ENCODE measurements at places on chromosomes 5 and 9.
A peak's percentile ranks its signal among the peaks of the same experiment; 100 is the strongest.

DNA sequence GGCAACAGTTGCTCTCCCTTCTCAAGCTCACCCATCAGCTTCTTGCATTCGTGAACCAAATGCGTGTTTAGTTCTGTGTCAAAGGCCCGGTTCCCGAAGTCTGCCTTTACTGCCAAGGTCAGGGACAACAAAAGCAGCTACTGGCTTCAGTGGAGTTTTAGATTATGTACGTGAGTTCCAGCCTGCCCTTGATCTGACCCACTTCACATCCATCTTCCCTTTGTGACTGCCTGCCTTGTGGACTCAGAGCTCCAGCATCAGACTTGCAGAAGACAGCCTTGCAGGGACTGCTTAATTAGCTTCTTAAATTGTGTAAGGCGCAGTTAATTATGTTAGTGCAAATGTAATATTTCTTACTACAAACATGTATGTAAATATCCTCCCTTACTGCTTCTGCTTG, 774.7 kb upstream of the EDIL3 start:
- DNase-seq, result no peak

GRCh38 chr5:5373351-5373989, 49.0 kb upstream of the ICE1 start:
- no peak for DNase-seq

DNA sequence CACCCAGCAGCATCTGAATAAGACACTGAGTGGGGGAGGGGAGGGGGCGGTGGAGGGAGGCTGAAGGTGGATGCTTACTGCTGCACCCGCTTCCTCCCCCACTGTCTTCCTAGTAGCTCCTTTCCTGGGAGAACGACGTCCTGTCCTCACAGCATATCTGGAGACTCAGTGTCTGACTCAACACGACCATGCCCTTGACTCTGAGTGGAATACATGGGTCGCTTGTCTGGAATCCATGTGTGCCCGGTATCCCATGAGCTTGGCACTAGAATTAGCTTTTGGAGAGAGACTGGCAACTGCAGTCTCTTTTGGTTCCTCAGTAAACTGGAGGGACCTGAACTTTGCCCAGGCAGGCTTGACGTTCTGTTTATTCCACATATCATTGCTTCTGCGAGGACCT, 125.4 kb upstream of the FAM120A start:
- no peak for DNase-seq

GRCh38 chr9:1173211-1173610, 123.1 kb downstream of the DMRT2 start:
- DNase-seq, result peak; percentile 35

GRCh38 chr5:156414391-156414790, 87.4 kb downstream of the SGCD start:
- no peak for DNase-seq

GRCh38 chr5:133701871-133702270, 89.5 kb upstream of the FSTL4 start:
- DNase-seq, result no peak

DNA sequence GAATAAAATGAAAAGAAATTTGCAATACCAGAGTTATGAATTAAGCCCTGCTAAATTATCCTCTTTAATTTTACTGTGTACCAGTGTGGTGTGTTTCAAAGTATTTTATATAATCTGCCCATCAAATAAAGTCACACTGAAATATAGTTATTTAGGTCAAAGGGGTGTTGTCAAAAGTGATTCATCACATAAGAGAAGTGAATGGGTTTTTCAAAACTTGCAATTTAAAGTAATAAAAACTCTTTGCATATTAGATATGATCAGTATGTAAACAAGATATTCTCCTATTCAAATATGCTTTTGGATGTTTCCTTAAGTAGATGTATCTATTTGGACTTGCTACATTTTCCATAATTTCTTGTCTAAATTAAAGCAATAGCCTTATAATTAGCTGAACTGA, 1183.0 kb upstream of the CDH18 start:
- no peak for DNase-seq

DNA sequence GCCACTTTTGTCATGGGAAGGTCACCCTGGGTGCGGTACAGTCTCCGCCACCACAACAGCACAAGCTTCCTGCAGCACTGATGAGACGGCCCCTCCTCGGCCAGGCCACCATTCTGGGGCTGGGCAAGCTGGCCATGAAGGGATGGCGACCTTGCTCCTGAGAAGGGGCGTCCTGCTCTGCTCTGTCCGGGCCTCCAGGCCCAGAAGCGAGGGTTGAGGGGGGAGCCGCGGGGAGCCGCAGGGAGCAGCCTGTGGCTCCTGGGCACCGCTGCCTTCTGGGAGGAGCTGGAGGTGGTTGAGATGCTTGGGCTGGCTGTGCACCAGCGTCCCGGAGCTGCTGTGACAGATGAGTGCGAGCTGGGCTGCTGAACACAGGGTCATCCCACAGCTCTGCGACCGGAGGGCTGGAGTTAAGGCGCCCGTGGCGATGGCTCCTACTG, 84.3 kb upstream of the RAPGEF1 start:
- DNase-seq, result no peak

GRCh38 chr5:166282939-166283338, 2008.5 kb upstream of the WWC1 start:
- DNase-seq, result no peak

GRCh38 chr9:7186175-7186574, 428.4 kb downstream of the KDM4C start:
- peak; percentile 39 for DNase-seq

DNA sequence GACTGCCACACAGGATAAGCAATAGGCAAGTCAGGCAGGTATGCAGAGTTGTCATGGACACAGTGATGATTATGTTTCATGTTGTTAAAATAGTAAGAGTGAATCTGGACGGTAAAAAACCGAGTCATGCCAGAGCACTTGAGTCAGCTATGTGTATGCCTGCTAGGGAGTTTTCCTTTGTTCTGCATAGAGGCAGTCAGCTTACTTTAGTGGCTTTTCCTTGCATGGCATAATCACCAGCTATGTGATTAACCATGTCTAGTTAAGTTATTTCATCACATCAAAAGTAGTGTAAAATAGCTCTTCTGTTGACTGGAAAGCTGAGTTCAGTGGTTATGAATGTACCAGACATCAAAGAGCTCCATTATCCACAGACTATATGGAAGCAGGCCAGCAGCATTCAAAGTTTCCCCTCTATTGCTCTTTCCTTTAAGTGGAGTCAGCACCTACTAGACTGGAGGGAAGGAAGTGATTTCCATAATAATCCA, 989.8 kb downstream of the TLE1 start:
- peak; percentile 76 for DNase-seq

DNA sequence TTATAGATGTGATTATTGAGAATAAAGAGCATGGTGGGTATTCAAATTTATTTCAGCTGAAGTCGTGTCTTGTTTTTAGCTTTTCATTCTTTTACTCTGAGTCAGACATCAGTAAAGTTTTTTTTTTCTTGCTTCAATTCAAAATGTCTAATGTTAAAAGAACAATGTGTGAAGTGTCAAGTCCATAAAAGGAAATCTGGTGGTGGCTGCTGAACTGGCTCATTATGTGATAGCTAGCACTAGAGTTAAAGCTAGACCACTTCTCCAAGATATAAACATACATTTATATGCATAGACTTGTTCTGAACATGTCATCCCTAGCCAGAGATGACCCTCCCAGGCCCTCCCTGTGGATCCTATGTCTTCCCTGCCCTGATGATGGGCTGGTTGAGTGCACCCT, 338.3 kb downstream of the RAB3C start:
- no peak for DNase-seq

DNA sequence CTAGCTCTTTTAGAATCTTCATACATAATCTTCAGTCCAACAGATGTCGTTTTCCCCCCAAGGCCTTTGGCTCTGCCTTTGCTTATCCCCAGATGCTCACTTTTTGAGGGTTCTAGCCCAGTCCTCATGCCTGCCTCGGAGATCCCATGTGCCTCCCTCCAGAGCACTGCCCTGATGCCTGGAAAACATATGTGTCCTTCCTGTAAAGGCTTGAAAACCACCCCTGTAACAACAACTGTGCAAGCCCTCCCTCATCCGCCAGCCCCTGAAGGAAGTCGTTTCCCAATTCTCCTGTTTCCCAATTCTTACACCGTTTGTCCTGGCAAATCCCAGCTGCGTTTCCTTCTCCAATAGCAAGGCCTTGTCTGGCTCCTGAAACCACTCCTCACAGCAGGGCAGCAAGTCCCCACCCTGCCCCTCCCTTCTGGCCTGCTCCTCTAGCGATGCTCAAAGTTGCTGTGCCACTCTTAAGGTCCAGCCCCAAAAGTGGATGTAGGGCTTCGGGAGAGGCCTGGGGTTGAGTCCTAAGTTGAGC, 52.2 kb downstream of the SLC36A1 start:
- no peak for DNase-seq

- DNase-seq, result no peak
Measured at GRCh38 chr5:71597001-71597400, 9.9 kb downstream of the MCCC2 start.

GRCh38 chr5:110611817-110612216, 114.7 kb downstream of the TMEM232 start:
- no peak for DNase-seq

DNA sequence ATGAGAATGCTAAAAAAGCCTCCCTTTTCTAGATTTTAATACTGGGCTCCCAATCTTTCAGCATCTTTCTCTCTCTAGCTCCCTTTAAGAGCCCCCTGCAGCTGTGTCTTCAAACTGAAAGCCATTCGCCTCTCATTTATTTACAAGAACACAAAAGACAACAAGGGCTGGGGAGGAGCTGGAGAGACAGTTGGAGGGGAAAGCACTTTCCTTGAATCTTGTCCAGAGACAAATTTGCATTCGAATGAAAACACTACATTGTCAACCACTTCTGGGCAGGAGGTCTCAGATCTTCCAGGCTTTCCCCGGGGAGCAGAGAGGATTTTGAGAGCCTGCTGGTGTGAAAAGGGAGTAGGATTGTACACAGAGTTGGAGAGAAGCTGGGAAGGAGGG, 518.3 kb downstream of the CTNND2 start:
- no peak for DNase-seq

DNA sequence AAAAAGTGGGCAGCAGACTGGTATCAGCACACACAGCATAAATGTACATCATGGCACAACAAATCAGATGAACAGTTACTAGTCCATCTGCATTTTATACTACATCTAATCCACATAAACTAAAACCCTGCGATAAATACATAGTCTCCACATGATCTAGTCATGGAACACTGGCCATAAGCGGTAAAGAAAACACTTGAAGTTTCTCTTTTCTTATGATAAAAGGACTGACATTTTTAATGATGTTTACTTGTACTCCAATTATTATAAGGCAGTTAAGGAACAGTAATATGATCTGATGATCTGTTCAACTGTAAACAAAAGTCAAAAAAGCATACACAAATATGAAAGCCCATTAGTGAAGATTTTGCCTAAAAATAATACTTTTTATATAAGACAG, 112.5 kb downstream of the MPDZ start:
- DNase-seq, result no peak

DNA sequence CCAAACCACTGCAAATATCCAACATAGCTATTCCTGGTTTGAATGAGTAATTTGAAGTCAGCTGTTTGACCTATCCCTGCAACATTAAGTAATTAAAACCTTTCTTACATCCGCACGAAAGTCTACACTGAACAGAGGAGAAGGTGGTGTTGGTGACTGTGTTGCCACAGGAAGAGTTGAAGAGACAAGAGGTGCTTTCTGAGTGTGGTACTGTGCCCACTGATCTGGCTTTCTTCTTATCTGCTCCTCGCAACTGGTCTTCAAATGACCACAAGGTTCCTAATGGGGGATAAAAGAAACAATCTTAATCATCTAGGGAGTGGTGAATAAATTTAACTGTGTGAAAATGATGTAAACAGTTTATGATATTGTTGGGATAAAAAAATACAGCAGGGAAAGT, 29.4 kb upstream of the PDCL start:
- no peak for DNase-seq

DNA sequence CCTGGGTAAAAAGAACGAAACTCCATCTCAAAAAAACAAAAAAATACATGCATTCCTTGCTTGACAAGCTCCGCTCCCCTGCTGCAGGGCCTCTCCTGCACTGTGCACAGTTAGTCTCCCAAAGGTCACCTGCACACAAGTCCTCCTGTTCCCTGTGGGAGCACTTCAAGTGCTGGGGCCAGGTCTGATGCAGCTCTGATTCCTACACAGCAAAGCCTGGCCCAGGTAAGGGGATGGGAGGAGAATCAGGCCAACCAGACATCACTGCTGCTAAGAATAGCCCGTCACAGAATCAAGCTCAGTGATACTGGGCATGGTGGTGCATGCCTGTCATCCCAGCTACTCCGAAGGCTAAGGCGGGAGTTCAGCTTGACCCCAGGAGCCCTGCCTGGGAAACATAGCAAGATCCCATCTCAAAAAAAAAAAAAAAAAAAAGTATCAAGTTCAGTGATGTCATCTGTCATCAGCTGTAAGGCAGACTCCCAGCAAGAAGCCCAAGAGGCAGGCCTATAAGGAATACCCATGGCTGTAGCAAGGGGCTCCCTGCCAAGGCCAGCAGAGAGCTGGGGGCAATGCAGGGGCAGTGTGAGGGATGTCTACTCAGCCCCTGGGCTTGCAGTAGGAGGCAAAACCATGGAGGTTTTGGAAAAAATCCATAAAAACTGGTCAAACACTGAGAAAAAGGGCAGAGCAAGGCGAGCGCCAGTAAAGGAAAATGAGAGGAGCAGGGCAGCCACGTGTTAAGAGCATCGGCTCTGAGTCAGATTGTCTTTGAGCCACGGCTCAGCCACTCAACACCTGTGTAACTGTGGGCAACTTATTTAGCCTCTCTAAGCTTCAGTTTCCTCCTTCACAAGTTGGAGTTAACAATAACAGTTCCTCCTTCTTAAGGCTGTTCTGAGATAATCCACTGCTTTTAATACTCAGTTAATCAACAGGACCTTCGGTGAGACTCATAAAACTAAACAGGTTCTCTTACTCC, 3.2 kb downstream of the TPM2 start:
- no peak for DNase-seq

GRCh38 chr9:121225240-121225639, 23.6 kb upstream of the RAB14 start:
- no peak for DNase-seq

- no peak for DNase-seq
Measured at GRCh38 chr9:78688796-78689195, 391.9 kb downstream of the PSAT1 start.

- no peak for DNase-seq
Measured at GRCh38 chr9:116628716-116629115, 58.4 kb upstream of the TRIM32 start.

- no peak for DNase-seq
Measured at GRCh38 chr5:57539281-57539701, 56.7 kb upstream of the ACTBL2 start.

DNA sequence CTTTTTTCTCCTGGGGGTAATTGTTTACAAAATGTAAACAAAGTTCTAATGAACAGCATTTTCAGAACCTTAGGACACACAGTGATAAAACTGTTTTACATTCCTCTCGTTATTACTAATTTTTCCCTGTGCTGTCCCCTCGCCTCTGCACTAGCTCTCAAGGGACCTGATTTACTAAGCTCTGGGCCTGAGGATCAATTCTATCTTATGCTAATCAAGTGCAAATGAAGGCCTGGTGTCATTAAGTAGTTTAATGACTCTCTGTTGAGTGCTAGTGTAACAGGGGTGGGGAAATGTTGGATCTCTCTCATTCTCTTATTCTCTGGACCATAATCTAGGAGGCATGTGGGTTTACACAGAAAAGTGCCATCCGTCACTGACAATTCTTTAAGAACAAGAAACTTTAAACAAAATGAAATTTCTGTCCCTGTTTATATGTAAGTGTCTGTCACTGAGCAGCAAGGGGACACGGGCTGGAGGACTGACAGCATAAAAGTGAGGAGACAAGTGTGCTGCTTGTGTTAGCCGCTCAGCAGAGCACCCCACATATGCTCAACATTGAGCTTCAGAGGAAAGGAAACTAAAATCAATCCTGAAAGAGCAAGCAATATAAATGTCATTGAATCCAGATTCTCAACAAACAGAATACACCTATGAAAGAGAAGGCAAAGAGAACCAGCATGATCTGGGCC, 115.4 kb downstream of the WDR41 start:
- DNase-seq, result no peak

GRCh38 chr5:14179446-14179845, 36.3 kb downstream of the TRIO start:
- DNase-seq, result no peak
